ENCODE measurements at places on chromosomes 5 and 9.

DNA sequence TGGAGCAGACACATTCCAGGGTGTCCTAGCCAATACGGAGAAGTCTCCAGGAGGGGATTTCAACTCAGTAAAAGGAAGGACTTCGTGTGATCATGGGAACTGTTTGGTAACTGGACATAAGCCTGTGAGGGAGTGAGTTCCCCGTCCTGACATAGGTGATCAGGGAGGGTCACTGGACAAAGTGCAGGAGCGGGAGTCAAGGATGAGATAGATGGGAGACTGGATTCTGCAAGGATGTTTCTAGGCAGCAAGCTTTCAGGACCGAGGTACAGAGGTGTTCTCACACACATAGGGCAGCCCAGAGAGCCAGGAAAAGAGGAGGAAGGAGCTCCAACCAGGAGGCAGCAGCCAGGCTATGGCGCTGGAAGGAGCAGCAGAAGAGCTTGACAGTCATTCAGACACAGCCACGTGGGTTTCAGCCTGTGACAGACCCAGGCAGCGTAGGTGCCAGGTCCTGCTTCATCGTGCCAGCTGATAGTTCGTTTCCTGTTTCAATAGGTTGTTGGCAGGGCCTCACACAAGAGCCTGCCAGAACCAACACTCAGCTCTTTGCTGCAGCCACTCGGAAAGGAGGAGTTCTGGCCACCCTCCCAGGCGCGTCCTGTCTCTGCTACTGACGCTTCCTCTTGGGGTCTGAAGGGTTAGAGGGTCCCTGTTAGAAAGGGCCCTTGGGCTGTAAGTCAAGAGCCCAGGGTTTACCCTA is 84.1 kb downstream of the AMBP start:
- no peak for DNase-seq

DNA sequence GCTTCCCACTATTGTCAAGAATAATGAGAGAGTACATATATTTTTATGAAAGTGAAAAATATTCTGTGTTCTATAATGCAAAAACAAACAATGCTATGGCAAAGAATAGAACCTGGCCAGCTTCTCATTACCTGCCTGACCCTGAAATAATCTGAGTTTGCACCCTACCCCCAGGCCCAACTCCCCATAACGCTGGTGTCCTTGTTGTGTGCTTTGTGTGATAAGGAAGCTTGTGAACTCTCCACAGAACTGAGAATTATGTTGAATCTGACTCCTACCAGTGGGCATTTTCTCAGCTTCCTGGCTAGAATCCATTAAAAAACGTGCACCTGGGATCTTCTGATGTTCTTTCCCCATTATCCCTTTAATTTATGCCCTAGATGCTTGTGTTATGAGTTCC is 178.0 kb upstream of the GNA14 start:
- DNase-seq: no peak

GRCh38 chr5:132812123-132812765 is 858 bp upstream of the SOWAHA start:
- DNase-seq: no peak

- DNase-seq: no peak
These were observed 74.5 kb downstream of the DOCK8 start for GRCh38 chr9:289121-289520.

GRCh38 chr5:13990896-13991295 is 46.4 kb upstream of the DNAH5 start:
- no peak for DNase-seq

- DNase-seq: no peak
These were observed 52.7 kb downstream of the ADAMTSL1 start for GRCh38 chr9:18526685-18527084.

- DNase-seq: peak; percentile 18
These were observed 343 bp downstream of the KIAA0825 start for GRCh38 chr5:94618029-94618492.

- DNase-seq: no peak
These were observed 597.8 kb upstream of the CLINT1 start for GRCh38 chr5:158456756-158457155.

GRCh38 chr9:129714511-129715061 is 38.3 kb downstream of the PTGES start:
- no peak for DNase-seq

DNA sequence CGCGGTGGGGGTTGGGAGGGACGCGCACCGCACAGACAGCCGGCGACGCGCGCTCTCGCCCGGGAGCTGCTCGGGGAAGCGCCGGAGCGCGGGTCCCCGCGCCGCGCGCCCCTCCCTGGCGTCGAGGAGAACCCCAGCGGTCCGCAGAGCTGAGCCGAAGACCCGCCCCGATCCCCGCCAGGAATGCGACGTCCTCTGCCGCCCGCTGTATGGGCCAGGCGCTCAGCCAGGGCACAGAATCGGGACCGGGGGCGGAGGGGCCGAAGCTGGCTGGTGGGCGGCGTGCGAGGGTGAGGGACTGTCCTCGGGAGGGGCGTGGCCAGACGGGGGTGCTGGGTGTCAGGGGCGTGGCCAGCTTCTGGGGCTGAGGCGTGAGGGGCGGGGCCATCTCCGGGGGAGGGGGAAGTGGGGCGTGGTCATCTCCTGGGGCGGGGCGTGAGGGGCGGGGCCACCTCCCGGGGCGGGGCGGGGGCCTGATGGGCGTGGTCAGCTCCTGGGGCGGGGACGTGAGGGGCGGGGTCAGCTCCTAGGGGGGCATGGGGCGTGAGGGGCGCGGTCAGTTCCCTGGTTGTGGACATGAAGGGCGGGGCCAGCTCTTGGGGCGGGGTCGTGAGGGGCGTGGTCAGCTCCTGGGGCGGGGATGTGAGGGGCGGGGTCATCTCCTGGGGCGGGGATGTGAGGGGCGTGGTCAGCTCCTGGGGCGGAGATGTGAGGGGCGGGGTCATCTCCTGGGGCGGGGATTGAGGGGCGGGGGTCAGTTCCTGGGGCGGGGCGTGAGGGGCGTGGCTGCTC is 965 bp downstream of the PTGDS start:
- DNase-seq: peak; percentile 72

DNA sequence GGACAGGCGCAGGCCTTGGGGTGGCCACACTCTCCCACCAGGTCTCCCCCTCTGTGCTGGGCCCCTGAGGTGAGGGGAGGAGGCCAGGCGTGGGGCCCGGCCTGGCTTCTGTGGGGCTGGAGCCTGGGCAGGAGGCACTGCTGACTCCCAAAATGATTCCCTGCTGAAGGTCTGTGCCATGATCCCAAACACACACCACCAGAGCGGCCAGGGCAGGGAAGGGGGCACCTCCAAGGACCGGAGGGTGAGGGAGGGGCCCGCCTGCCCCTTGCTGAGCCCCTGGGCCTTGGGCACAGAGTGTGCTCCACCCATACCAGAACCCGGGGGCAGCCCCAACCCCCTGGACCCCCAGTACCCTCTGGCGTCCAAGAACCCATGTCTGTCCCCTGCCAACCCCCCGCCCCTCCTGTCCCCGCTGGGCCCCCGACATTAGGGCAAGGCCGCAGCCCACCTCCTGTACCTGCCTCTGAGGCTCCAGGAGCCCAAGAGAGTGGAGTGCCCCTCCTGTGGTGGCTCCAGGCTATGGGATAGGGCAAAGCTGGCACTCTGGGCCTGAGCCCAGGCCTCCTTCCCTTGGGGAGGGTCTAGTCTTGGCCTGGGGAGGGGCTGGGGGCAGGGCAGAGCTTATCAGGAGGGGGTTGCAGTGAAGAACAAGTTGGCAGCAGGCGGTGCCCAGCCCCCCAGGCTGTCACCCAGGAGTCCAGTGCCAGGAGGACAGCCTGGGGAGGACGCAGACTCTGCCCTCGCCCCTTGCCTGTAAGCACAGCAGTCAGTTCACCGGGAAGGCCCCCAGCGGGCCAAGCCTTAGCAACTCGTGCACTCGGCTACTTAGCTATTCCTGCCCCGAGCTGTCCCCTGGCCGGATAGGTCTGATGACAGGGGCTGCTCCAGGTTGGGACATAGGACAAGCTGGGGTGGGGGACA is 2.6 kb upstream of the EGFL7 start:
- no peak for DNase-seq

DNA sequence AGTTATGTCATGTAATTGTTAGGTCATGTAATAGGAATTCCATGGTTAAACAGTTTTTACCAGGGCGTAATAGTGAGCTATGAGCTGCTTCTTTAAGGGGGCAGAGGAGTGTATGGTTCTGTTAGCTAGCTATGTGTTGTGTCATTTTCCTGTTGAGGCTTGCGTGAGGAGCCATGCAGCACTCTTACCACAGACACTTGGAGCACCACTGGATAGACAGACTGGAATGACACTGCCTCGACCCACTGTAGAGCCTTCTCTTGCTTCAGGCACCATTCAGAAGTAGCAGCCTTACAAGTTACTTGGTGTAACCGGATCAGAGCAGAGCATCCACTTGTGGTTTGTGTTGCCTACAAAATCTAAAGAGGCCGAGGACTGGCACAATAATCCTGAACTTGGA is 28.3 kb upstream of the STOM start:
- DNase-seq: no peak

GRCh38 chr5:39587675-39588074 is 162.9 kb upstream of the DAB2 start:
- no peak for DNase-seq

DNA sequence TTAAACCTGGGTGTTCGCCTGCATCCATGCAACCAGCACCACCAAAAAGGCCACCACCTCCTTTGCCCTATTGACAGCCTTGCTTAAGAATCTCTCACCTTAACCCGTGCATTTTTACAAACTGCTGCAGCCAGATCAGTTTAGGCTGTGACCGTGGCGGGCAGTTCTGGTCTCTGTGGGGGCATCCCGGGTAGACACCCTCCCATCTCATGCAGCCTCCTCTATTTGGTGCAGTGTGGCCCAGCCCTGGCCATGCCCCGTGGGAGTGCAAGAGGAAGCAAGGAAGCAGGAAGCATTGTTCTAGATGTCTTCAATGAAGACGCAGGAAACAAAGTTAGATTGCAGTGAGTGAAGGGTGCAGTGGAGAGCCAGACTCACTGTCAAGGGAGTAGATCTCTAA is 108.8 kb upstream of the MVB12B start:
- no peak for DNase-seq

Data from CD4-positive, alpha-beta T cell treated with Interleukin-15 for 1 hour (primary cell).